ENCODE measurements at places on chromosomes 5 and 9.

GRCh38 chr9:136247947-136248637, 2.5 kb upstream of the QSOX2 start:
- no peak for DNase-seq

DNA sequence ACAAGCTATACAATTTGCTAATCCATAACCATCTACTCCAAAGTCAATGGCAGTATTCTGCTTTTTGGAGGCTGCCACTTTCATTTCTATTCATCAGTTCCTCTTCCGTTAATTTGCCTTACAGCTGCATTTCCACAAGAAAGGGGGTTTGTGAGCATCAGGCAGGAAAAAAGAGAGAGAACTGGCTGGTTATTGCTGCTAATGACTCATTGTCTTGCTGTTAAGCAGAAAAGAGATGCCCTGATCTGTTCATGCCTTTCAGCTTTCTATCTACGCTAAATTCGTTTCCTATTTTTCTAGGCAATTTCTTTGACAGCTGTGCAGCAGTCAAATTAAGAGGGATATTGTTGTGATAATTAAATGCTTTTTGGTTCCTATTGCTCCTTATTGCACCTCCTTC, 65.9 kb upstream of the GNAQ start:
- DNase-seq = no peak

DNA sequence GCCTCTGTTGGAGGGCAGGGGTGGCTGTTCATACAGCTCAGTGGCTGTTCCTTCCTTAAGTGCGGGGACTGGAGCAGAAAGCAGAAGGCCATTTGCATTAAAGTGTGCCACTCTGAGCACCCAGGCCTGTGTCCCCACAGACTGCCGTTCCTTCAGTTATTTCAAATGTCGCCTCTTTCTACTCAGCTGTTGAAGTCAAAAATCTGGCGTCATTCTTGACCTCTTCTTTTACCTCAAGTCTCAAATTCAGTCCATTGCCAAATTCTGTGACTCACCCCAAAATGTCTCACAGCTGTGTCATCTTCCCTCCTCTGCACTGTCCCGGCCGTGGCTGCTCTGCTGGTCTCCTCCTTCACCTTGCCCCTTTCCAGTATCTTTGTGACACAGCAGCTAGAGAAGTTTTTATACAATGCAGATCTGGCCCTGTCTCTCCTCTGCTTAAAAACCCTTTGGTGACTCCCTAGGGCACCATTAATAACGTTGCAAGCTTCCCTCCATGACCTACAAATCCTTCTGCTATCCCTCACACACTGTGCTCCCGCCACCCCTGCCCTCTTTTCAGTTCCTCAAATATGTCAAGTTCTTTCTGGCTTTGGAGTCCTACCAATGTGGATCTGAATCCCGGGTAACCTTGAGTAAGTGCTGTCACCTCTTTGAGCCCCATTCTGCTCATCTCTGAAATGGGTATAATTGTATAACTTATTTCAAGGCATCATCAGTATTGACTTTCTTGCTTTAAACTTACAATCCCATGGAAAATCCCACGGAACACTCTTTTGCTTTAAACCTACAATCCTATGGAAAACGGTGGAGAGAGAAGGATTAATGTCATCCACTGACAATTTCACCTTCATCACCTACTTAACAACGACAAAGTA, 98.3 kb upstream of the BOD1 start:
- DNase-seq = no peak

DNA sequence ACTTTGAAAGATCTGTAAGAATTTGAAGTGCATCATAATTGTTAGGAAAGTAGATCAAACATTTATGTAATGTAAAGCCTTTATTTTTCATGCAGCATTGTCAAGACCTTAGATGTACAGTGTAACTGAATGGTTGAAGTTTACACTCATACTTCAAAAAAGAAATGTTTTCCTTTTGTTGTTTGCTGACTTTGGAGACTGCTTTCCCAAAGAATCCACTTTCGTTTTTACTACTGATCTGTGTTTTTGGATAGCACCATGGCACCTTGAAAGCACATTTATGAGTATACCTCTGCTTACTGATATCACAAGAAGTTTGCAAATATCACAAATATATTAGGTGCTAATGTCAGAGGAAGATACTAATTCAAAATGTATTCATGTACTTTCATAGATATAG, 50.0 kb downstream of the PIP5K1B start:
- no peak for DNase-seq

DNA sequence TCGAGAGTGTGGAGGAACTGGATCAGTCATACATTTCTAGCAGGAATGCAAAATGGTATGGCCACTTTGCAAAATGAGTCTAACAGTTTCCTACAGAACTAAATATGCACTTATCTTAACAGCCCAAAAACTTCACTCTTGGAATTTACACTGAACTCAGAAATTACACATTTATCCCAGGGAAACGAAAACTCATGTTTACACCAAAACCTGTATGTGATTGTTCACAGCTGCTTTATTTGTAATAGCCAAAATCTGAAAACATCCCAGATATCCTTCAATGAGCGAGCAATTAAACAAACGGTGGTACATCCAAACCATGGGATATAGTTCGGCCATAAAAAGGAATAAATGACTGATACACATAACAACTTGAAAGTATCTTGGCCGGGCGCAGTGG, 62.0 kb downstream of the RNF130 start:
- no peak for DNase-seq

DNA sequence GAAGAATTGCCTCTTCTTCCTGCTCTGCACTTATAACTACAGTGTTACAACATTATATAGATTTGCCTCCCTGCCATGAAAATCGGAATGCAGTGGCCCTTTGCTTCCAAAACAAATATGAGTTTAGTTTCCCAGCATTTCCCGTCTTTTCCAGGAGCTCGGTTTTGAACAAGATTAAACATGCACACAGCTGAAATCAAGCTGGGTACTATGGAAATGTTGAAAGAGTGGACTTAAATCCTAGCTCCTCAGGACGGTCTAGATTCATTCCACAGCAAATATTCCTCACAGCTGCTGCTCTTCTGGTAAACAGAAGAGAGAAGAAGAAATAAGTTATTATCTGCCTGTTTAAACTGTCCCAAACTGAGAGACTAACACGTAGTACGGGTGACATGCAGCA, 161.4 kb downstream of the PIK3R1 start:
- no peak for DNase-seq

GRCh38 chr5:72709341-72709740, 107.1 kb upstream of the TNPO1 start:
- DNase-seq = no peak

Measured in activated CD8-positive, alpha-beta memory T cell treated with anti-CD3 and anti-CD28 coated beads for 1 hour (primary cell).